ENCODE measurements at places on chromosomes 2 and 18. TPM values are rescaled to one million over a fixed set of nuclear protein-coding genes. Genes with fewer than 3 reads are reported as not detected.

Gene ZSWIM2
- total RNA-seq: not detected

Gene SPIRE1
- 14.9 TPM for total RNA-seq

Gene SERPINB3
- total RNA-seq: under 0.01 TPM

Gene LYG2
- not detected for total RNA-seq

Gene MATN3
- 3.8 TPM for total RNA-seq

Gene MAP2
- 4.6 TPM for total RNA-seq

Gene NPHP1
- 2.8 TPM for total RNA-seq

Gene FOXD4L1
- total RNA-seq: under 0.01 TPM

Gene IL1B
- 69.0 TPM for total RNA-seq

Gene STARD6
- total RNA-seq: not detected

Gene CACNB4
- under 0.01 TPM for total RNA-seq

Gene IL1A
- 0.24 TPM for total RNA-seq

Gene ITGA4
- total RNA-seq: 58.6 TPM

Gene CCL20
- 14.0 TPM for total RNA-seq

Gene XIRP2
- 0.65 TPM for total RNA-seq

Gene PSMA8
- total RNA-seq: not detected

Gene SLC35F6
- total RNA-seq: 43.7 TPM

Gene SPC25
- 3.5 TPM for total RNA-seq

Gene ADD2
- total RNA-seq: 0.88 TPM

Gene PARD6G
- total RNA-seq: 5.9 TPM

Gene NT5DC4
- total RNA-seq: not detected

Gene ANKRD29
- 2.3 TPM for total RNA-seq

Gene GPR35
- total RNA-seq: not detected

Gene ARL4C
- total RNA-seq: 17.1 TPM

Gene KDSR
- total RNA-seq: 30.4 TPM

Gene GPR45
- not detected for total RNA-seq

Gene GALR1
- total RNA-seq: not detected

Gene CERKL
- not detected for total RNA-seq

Gene TMEM198
- total RNA-seq: 9.2 TPM

Gene RNF152
- total RNA-seq: 10.0 TPM

Gene TWIST2
- total RNA-seq: 63.5 TPM

Gene PTPN2
- 29.2 TPM for total RNA-seq

Gene LYPD6B
- 0.13 TPM for total RNA-seq

Gene AQP12A
- total RNA-seq: not detected

Gene GRHL1
- total RNA-seq: 0.65 TPM

Gene MSTN
- not detected for total RNA-seq

Gene GNLY
- total RNA-seq: 0.24 TPM

Gene SAG
- total RNA-seq: not detected

Gene CD8A
- not detected for total RNA-seq

All from epithelial cell of alveolus of lung (primary cell).